ENCODE measurements at places on chromosomes 1 and 21.
A peak's percentile ranks its signal among the peaks of the same experiment; 100 is the strongest.

- no peak for DNase-seq
Observed at GRCh38 chr1:246482805-246483568, 24.1 kb downstream of the SMYD3 start.

DNA sequence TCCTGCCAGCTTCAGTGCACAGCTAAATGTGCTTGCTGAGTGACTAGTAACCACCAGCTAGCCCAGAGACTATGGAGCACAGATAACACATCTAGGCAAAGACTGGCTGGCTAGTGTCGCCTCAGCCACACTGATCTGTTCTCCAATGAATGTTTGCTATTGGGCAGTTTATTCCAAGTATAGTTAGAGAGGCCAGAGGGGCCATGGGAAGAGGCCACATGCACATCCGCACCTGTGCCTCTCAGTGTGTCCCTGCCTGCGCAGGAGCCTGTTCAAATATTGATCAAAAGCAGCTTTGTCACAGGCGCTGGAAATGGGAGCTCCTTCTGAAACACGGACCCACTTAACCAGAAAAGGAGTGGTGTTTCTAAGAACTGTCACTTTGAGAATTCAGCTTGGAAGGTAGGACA, 51.3 kb upstream of the ATP1A1 start:
- no peak for DNase-seq

DNA sequence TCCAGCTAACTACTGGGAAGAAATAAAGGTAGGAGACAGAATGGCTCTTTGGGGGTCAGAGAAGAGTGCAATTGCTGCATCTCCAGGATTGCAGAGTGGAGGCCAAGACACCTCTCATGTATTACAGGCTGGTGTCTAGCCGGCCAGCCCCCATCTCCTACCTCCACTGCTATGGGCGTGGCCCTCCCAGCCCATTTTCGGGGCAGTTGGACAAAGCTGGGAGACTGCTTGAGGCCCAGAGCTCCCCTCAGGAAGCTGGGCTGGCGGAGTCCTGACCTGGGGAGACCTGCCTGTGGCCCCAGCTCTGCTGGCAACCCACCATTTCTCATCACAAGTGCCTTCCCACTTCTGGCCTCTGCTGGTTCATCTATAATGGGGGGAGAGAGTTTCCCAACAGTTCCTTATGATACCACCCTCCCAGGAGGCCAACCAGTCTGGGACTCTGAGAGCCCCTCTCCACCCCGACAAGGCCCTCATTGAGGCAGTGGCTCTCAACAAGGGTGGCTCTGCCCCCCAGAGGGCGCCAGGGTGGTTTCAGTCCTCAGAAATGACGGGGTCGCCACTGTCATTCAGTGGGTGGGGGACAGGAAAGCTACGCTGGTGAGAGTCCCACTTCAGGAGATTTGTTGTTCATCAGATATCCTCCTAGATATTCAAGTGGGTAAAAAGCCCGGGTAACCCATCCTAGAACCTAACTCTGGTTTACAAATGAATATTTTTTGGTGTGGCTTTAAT, 11.5 kb downstream of the RAP1GAP start:
- DNase-seq = no peak

DNA sequence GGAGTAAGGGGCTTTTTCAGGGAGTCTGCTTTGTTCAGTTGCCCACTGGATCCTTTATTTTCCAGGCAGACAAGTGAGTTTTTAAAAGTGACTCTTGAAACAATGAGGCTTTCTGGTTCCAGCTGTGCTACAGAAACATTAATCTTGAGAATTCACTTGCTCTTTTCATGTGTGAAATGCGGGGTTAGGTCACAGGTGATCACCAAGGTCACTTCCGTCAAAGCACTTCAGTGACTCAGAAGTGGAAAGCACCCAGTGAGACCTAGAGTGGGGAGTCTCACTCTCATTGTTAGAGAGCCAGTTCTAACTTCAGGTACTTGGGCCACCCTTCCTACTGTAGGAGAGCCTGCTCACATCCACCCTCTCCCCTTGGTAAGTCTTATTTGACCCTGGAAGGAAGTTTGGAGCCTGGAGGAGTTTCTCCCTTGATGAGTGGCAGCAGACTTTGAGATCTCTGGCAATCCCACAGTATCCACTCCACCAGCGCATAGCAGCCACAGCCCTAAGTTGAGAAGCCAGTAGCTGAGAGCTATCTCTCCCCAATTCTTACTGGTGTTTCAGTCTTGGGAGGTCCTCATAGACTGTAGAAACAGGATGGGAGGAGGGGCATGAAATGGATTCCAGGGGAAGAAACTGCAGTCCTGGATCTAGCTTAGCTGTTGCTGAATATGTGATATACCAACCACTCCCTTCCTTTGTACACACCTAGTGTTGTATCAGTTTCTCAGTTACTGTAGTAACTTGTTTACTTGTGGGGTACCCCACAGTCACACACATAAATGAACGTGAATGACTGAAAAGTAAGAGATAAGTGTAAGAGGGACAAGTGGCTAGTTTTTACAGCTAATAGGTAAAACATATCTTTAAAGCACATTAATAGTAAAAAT, 3.1 kb downstream of the TACSTD2 start:
- DNase-seq = peak; percentile 19

DNA sequence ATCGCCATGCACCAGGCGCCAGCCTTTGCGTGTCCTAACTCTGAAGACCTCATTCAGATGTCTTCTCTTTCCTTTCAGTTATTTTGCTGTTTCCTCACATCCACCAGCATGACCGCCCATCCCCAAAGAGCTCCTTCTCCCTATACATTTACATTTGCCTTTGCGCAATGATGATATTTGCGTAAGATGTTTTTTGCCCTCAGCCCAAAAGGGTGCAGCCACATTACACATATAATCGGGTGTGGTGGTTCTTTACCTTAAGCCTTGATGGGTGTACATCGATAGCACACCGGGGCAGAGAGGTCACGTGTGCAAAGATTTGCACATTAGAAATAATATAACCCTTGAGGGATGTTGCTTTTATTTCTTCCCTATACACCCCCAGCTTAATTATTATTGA, 192.8 kb downstream of the HUNK start:
- no peak for DNase-seq

- DNase-seq = no peak
Observed at GRCh38 chr1:174747613-174748012, 252.1 kb upstream of the CACYBP start.

DNA sequence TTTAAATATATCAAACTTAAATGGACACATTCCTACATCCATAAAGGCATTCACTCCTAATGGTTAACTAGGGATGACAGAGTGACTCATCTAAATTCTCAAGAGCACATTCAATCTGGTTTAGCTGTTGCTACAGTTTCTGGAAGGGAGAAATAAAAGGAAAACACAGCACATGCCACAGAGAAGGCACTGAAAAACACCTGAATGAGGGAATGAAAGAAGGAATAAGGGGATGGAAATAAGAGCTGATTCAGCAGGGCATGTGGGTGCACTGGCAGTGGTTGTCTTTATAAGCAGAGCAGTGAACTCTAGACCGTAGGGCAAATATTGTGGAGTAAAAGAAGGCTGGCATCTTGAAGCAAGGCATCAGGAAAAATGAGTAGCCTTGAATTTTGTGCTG, 79.3 kb downstream of the LHX4 start:
- DNase-seq = no peak

DNA sequence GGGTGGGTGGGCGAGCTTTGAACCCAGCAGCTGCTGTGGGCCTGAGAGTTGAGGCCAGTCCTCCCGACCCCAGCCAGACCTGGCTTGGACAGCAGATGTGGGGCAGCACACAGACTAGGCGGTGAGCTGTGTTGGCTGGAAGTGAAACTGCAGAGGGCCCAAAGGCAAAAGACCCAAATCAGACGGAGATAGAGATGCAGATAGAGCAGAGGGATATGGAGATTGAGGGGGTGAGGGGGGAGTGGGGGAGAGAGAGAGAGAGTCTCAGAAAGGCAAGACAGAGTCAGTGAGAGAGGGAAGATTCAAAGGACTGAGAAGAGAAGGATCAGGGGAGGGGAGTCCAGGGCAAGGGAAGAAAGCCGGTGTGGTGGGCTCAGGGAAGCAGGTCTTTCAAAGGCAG, 17.0 kb upstream of the POU3F1 start:
- DNase-seq = no peak

- no peak for DNase-seq
Observed at GRCh38 chr1:19066248-19066873, 109.9 kb upstream of the IFFO2 start.

DNA sequence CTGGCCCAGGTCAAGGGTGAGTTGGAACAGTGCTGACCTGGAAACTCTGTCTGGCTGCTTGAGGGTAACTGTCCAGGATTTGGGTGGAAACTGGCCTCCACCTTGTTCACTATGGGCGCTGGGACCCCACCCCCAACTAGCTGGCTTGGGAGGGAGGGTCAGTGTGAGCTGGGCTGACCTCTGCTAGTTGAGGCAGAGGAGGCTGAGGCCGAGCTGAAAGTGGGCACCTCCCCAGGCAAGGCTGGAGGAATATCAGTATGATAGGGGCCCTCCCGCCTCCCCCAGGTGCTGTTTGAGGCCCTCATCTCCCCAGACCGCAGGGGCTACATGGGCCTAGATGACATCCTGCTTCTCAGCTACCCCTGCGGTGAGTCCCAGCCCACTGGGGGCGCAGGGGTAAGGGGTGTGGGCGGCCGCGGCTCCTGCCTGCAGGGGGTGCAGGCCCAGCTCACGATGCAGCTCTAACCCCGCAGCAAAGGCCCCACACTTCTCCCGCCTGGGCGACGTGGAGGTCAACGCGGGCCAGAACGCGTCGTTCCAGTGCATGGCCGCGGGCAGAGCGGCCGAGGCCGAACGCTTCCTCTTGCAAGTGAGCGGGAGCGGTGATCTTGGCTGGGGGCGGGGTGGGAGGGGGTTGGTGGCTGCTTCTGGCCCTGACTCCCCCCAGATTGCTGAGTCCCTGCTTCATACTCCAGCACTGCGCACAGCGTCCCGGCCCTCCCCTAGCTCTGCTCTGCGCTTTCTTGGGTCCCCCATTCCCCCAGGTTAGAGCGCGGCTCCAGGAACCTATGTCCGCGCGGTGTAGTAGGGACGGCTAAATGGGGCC, 22.9 kb downstream of the PTPRU start:
- DNase-seq = no peak

- no peak for DNase-seq
Observed at GRCh38 chr1:44129616-44130500, 11.2 kb downstream of the KLF17 start.
